T1000 (cell line): ENCODE measurements at places on chromosomes 12 and 14.
A peak's percentile ranks its signal among the peaks of the same experiment; 100 is the strongest.

DNA sequence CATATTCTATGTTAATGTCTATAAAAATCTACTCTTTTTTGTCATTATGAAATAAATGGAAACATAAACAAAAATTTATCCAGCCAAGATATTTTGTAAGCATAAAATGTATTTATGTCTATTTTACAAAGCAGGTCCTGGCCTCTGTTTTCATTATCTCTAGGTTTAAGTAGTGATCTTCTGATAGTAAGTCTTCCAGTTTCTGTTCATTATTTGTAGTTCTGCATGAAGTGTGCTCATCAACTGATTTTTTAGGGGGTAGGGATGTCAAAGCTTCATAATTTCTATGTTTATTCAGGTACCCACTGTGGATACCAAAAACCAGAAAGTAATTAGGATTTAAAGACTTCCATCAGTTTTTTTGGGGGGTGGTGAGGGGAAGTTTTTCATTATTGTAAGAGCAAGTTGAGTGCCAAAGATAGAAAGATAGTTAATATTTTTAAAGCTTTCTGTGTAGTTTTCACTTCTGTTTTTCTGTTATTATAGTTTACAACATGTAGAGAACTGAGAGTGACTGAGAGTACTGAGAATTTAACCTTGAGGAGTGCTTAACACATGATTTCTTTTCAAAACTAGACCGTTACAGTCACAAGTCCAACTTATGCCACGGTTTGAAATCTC lies 30.6 kb upstream of the LMO3 start:
- DNase-seq, result no peak

DNA sequence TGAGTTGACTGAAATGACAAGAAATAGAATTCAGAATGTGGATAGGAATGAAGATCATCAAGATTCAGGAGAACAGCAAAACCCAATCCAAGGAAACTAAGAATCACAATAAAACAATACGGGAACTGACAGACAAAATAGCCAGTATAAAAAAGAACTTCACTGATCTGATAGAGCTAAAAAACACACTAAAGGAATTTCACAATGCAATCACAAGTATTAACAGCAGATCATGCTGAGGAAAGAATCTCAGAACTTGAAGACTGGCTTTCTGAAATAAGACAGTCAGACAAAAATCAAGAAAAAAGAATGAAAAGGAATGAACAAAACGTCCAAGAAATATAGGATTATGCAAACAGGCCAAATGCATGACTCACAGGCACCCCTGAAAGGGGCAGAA lies 15.3 kb upstream of the OR5AU1 start:
- DNase-seq, result no peak

GRCh38 chr12:39892146-39892545 lies 213.7 kb downstream of the SLC2A13 start:
- no peak for DNase-seq

GRCh38 chr12:110966081-110966760 lies 45.8 kb upstream of the MYL2 start:
- DNase-seq, result no peak

DNA sequence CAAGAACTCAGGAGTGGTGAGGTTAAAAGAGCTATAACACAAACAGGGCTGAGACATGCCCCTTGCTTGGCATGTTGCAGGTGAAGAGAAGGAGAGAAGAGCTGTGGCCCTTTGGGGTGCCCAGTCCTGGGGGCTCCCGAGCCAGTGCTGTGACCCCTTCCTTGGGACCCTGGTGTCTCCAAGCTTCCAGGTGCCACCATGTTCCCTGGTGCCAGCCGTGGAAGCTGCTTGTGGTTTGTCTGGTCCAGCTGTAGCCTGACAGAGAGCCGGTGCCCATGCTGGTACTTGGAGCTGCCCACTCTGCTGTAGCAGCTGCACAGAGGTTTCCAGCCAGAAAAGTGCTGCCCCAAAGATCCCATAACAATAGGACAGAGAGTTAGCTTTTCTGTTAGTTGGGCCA lies 159.2 kb upstream of the SLC38A2 start:
- no peak for DNase-seq

DNA sequence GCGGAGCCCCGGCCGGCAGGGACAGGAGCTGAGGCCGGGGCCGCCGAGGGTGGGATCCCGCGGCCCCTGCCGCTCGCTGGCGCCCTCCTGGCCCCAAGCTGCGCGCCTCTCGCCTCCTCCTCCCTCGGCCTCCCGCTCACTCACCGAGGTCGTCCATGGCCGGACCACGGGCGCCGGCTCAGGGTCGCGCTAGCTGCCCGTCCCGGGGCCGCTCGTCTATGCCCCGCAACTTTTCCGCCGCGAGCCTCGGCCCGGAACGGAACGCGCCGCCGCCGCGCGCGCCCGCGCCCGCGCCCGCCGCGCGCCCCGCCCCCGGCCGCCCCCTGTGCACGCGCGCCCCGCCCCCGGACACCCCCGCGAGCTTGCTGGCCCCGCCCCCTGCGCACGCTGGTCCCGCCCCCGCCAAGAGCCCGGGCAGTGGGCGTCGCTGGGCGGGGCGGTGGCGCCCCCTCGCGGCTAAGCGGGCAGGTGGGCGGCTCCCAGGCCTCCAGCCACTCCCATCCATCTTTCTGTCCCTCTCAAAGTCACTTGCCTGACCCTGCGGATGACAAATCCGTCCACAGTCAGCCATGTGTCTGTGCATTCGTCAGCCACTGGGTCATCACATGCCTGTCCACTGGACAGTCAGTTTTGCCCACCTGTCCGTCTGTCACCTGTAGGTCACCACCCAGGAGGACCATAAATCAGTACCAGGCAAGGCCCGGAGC lies at the start of gene PXN:
Gene PXN, minus strand, starts transcription at position 258 of the 707 bp plus-strand sequence. Its CDS starts 101 bp downstream, at position 157.
- DNase-seq, result peak; percentile 78

GRCh38 chr12:124915239-124916236 lies 1.1 kb upstream of the UBC start:
- DNase-seq, result no peak

GRCh38 chr14:73142216-73142615 lies 5.9 kb downstream of the PSEN1 start:
- no peak for DNase-seq

- no peak for DNase-seq
Observed at GRCh38 chr14:103899833-103900232, 28.4 kb upstream of the TDRD9 start.

DNA sequence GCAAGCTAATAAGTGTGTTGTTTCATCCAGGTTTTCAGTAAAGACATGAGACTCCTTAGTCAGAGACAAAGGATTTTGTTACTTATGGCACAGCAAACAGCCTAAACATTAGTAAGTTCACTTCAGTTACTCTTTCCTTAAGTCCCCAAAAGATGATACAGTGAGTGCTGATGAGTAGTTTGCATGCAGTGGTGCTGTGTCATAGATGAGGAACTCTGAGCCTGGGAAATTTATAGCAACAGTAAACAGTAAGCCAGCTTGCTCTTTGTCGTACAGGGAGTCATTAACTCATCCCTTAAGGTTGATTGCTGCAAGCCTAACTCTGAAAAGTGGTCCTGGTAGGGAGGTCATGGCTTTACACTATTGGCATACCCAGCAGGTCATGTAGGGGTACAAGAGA lies 208.6 kb upstream of the OR4E1 start:
- no peak for DNase-seq

DNA sequence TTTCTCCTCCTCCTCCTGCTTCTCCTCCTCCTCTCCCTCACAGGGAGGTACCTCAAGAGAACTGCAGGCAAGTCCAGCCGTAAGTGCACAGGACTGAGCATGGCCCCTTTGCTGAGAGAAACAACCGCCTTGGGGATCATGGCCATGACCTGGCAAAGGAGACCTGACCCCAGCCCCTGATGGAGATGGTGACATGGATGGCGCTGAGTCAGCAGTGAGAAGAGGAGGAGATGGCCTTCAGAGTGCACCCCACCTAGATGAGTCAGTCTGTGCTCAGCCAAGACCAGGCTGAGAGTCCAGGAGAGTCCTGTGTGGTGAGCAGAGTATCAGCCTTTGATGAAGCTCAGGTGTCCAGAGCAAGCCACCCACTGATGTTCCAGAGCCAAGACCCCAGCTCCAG lies 36.4 kb downstream of the MEG3 start:
- DNase-seq, result no peak

DNA sequence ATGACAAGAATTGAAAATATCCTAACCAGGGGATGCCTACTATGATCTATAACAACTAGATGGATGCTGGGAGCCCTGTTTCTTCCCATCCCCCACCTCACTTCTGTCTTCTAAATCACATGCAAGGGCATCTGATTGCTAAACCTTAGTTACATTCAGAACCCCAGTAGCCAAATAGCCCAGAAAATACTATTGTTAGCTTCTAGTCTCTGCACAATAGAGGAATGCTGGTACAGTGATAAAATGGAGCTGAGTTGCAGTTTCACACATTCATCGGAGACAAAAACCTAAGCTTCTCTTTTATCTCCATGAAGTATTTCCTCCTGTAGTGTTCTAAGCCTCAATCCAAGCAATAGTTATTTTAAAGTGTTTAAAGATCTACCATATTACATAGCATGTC lies 942.9 kb downstream of the RPS29 start:
- no peak for DNase-seq
